Fibroblast of gingiva (primary cell): ENCODE measurements at places on chromosomes 12 and 14.

GRCh38 chr14:99318959-99319295 lies 46.9 kb upstream of the BCL11B start:
- no peak for DNase-seq

DNA sequence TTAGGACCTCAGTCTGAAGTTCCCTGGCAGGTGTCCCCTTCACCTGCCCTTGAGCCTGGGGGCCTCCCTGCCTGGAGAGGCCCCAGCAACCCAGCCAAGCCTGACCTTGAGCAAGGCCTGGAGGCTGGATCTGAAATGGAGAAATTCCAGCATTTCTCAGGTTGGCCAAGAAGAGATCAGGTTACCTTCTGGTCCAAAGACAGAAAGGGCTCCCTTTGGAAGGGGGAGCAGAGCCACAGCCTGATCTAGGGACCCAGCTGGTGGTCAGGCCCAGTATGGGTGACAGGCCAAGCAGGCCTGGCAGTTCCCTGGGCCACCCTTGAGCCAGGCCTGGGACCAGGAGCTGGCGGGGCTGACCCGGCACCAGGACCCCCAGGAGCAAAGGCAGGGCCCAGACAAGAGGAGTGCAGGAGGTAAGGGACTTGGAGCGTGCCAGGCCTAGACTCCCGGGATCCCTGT lies 82.8 kb downstream of the TNFAIP2 start:
- no peak for DNase-seq

DNA sequence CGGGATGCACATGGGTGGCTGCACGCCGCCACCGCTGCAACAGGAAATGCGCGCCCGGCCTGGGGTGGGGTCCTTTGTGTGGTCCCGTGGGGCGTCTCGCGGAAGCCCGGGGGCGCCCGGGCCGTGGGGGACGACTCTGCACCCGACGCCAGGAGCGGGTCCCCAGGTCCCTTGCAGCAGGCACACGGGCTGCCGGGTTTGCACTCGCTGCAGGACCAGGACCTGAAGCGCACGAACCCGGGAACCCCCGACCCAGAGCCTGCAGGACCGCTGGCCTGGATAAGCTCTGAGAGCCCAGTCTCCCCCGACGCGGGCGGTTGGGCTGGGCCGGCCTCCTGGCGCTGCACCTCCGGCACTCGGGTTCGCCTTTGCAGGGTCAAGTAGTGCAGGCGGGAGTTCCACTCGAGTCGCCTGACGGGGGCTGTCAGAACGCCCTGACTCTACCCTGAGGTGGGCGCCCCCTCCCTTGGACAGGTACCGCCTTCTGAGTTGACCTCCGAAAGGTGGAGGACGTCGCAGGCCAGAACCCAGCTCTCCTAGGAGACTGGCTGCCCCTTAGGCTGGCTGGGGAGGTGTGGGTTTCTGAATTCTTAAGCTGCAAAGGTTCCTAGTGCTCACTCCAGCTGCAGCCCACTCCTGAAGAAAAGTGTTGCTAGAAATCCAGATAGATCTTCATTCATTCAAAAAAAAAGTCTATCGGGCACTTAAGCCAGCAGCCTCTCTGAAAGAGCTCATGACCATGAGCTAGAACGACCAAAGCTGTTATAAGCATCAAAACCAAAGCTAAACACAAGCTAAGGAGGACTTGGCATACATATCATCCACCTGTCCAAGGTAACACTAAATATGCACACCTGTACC lies 68.0 kb downstream of the RNF34 start:
- DNase-seq, result no peak

DNA sequence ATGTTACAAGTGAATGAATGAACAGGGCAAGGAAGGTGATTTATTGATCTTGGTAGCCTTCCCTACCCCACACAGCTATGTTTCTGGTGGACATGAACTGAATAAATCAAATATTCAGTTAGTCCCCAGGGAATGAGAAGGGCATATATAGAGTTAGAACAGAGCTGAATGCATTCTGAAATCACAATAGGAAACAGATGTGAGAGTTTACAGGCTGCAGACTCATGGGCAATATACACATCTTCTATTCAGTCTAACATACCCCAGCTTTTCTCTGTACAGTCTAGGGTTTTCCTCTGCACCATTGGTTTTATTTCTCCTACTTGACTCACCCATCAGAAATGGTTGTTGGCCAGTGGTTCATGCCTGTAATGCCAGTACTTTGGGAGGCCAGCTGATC lies 7.3 kb upstream of the STX2 start:
- DNase-seq, result peak; percentile 73

GRCh38 chr12:110824342-110824741 lies 22.4 kb upstream of the CCDC63 start:
- DNase-seq, result no peak

DNA sequence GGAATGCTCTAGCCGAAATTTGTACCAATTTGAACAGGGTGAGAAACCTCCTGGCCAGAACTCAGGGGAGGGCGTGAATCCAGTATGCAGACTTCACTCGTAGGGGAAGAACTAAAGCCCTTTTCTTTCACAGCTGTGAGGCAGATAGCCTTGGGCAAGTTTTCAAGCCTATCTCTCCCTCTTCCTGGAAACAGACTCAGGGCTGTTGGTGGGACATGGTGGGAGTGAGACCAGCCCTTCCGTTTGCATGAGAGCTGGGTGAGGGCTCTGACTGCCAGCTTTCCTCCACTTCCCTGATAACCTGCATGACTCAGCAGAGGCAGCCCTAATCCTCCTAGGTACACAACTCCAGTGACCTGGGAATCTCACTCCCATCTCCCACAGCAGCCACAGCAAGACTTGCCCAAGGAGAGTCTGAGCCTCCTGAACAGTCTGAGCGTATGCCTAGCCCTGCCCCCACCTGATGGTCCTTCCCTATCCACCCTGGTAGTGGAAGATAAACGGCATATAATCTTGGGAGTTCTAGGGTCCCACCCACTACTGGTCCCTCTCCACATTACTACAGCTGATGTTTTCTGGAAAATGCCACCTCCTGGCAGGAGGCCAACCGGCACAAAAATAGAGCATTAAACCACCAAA lies 170.1 kb upstream of the AMIGO2 start:
- DNase-seq, result no peak

- DNase-seq, result no peak
Measured at GRCh38 chr12:124919521-124920352, 5.3 kb upstream of the UBC start.

- no peak for DNase-seq
Measured at GRCh38 chr12:28824849-28825248, 324.2 kb upstream of the FAR2 start.

- DNase-seq, result no peak
Measured at GRCh38 chr12:131928080-131928710, 881 bp upstream of the PUS1 start.

GRCh38 chr12:98870504-98870903 lies 225.4 kb downstream of the APAF1 start:
- no peak for DNase-seq

DNA sequence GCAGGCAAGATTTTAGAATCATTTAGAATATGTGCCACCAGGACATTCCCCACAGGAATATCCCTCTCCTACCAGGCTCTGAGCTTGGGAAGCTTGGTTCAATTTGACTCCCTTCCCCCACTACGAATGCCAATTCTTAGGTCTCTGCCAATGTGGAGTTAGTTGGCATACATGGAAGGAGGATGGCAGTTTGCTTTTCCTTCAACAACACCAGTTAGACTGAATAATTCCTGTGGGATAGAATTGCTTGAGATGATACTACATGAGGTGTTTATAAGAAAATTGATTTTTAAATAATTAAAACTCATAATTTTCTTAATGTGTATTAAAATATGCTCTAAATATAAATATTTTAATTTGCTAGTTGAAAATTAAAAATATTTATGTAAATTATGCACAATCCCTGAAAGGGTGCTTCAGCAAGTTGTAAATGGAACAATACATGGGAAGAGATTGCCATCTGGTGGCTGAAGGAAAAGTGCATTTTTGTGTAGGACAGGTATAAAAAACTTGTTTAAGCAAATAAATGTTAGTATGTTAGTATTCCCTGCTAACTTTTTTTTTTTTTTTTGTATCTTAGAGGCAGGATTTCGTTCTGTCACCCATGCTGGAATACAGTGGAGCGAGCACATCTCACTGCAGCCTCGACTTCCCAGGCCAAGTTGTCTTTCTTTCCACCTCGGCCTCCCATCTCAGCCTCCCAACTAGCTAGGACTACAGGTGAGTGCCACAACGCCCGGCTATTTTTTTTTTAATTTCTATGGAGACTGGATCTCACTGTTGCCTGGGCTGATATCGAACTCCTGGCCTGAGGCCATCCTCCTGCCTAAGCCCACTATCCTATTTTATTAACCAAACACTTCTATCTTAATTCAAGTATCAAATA lies 25.8 kb upstream of the STRAP start:
- peak; percentile 62 for DNase-seq

- DNase-seq, result peak; percentile 69
Measured at GRCh38 chr14:25042362-25043299, 7.3 kb downstream of the STXBP6 start.

DNA sequence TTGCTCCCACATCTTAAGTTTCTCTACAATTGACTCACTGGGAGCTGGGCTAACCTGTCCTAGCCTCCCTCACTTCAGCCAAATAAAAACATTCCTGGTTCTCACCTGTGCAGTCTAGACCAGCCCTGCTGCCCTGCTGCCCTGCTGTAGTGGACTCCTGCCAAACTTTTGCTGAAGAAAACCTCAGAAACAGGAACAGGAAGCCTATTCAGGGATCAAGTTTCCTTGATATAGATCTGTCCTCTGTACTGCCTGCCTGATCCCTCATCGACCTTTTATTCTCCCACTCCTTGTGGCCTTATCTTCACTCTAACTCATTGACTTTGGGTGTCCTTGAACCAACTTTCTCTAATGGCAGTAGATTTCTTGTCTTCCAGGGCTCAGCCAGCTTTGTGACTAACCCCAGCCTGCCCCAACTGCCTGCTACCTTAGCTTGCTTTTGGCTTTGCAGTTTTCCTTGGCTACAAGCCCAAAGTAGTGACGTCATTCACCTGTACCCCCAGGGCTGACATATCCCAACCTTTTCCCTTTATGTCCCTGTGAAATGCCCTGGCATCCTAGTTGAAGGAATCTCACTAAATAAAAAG lies 234.8 kb downstream of the DUSP6 start:
- no peak for DNase-seq

DNA sequence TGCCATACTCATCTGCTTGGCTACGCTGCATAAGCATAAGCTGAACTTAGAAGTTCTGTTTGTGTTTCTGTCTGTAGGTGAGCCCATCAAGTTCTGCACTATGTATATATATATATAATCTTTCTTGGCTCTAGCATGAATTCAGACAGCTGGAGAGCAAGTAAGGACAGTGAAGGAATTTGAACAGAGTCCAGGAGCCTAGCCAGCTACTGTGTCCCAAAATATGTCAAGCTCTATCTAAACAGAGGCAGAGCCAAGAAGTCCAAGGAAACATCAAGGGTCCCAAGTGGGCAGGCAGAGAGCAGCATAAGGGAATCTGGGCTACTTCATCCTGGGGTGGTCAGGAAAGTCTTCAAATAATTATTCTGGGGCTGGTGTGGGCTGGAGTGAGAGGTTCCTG lies 118.5 kb upstream of the NPAS3 start:
- peak; percentile 3 for DNase-seq

- DNase-seq, result no peak
Measured at GRCh38 chr12:101792046-101792931, 38.5 kb downstream of the GNPTAB start.

- no peak for DNase-seq
Measured at GRCh38 chr14:24887623-24888304, 162.2 kb downstream of the STXBP6 start.

- no peak for DNase-seq
Measured at GRCh38 chr12:3454780-3455179, 36.2 kb upstream of the PRMT8 start.

GRCh38 chr14:51317373-51317772 lies 77.3 kb downstream of the TMX1 start:
- peak; percentile 61 for DNase-seq

- peak; percentile 25 for DNase-seq
Measured at GRCh38 chr12:88361493-88361892, 218.8 kb downstream of the KITLG start.

DNA sequence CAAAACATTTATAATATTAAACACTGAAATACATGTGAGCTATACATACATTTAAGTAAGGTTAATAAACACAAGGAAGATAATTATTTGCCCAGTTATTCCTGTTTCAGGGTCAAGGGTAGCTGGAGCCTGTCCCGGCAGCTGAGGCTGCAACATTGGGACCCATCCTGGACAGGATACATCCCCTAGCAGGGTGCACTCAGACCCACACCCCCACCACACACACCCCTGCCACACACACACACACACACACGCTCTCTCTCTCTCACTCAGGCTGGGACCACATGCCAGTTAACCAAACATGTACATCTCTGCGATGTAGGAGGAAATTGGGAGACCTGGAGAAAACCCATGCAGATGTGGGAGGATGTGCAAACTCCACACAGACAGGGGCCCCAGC lies 112.6 kb upstream of the TMCC3 start:
- no peak for DNase-seq

GRCh38 chr12:92341065-92341668 lies 195.5 kb upstream of the BTG1 start:
- DNase-seq, result no peak

DNA sequence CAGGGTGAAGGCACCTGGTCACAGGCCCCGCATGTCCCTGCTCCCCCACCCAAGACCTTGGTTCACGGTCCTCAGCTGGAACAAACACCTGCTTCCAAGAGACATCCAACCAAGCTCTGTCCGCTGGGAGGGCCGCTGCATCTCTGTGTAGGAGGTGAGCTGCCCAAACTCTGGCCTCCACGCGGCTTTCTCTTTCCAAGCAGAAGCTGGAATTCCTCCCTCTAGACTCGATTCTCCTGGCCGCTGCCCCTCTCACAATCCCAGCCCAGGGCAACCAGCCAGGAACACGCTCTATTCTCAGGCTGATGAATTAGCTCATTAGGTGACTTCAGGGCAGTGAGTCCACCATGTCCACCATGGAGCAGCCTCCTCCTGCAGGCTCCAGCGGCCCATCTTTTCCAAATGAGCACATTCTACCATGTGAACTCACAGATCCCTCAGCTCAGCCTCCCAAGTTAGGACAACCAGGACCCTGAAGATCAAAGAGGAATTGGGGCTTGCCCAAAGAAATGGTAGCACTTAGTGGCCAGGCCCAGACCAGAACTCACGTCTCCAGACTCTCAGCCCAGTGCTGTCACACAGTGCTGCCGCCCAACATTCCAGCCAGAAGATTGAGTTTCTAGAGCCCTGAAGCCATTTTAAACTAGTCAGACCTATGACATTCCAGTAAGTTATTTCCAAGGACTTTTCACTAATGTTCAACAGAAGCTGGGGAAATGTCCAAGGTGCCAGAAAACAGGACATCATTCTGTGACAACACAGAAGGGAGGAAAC lies 146.6 kb downstream of the ANO2 start:
- no peak for DNase-seq

DNA sequence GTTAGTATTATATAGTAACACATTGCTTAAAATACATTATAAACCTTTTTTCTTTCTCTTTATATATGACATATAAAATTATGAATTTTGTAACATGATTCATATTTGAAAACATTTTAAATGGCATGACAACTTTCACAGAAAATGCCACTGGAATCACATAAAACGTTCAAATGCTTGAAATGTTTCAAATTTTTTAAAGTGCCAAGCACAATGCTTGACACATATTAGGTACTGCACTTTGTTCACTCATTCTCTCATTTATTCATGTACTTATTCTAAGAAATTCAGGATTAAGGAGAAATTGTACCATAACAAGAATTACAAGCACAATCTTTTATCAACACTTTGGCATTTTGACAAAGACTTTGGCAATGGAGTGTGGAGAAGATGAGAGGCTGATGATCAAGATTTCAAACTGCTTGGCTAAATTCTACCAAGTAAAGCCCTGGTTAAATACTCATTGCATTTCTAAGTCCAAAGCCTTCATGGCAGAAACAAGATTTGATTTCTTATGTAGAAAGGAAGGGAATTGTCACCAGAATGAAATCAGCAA lies 232.2 kb downstream of the C12orf50 start:
- DNase-seq, result peak; percentile 46
